Lower leg skin (tissue), 4 donors: ENCODE measurements at places on chromosomes 6 and 20.

DNA sequence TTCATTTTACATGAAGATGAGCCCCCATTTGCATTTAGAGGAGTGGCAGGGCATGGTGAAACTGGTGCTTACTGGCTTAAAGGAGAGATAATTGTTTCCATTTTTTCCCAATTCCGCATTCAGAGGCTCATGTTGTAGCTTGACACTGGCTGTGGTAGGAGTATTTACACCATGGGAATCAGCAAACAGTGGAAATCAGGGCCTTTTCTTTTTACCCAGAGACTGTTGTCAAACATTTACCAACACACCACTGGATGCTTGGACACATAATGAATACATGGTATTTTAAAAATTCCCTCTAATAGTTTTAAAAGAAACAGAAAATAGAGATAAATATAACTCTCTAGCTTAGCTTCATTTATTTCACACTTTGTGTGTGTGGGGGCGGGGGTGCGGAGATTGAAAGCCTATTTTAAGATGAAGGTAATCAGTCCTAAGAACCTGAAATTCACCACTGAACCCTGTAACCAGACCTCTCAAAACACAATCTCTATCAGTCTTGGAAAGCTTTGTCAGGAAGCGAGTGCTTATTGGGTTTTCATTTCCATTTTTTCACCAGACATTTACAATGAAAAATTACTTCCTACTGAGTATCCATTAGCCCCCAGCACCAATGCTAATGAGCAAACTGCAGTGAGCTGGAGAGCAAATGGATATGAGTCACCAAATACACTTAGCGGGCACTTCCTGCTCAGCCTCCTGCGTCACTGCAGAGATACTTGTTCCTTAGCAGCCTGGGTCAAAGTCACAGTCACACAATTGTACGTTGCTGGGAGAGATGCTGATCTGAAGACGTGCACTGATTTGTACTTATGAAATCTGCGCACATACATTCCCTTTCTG is 532.0 kb downstream of the BCKDHB start:
- no peak for DNase-seq

DNA sequence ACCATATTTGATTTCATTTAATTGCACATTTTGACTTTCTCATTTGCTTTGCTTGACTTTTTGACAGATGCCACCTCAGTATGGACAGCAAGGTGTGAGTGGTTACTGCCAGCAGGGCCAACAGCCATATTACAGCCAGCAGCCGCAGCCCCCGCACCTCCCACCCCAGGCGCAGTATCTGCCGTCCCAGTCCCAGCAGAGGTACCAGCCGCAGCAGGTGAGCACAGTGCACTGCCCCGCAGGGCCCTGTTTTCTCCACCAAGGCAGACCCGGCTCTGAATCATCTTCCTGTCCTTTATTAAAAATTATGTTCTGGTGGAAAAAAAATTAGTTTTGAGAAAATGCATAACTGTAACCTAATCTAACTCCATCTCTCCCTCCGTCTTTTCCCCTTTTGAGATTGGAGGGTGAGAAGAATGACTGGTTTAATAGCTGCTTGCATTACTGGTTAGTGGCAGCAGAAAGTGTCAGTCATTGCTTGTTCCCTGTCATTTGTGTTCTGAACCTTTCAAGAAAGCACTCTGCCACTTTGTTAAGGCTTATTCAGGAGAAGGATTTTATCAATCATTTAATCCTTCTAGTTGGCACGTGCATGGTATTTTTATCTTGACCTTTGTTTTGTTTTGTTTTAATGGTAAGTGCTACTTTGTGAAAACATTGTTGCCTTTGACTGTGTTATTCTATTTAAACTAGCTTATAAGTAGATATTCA is 124.3 kb downstream of the ARID1B start:
- DNase-seq: no peak

DNA sequence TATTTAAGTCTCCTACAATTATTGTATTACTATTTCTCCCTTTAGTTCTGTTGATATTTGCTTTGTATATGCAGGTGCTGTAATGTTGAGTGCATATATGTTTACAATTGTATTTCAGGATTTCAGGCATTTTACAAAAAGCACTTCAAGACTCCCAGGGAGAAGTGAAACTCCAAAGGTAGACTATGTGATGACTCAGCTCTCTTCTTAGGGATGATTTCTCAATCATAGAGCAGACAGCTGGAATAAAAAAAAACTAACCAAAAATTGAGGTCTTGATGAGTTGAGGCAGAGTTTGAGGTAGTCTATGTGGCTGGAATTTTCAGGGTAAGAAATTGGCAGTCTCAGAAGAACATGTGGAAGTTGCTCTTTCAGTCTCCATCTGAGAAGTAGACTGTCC is 786.1 kb downstream of the TFAP2A start:
- no peak for DNase-seq

DNA sequence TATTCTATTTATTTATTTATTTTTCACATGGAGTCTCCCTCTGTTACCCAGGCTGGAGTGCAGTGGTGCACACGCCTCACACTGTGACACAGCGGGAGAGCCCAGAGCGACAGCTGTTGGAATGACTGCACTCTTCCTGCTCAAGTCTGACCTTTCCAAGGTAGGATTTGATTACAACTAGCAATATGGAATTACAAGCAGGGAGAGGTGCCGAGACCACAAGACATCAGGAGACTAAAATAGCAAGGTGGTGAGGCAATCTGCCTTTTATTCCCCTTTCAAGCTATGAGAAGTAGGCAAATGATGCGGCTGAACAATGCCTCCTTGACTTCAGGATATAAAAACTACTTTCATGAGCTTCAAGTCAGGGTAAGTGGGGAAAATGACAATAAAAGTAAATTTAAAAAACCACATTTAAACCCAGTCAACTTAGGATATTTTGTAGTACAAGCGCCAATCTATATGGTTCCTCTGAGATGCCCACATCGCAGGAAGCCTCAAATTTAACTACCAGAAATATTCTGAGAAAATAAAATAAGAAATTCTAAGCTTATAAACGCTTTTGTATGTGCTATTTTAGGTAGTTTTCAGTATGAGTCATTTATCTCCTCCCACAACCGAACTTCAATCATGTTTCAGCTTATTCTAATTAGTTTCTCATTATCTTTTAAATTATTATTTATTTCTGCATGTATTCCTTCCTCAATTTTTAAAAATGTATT is 146.9 kb upstream of the SGK1 start:
- DNase-seq: no peak

- no peak for DNase-seq
These were observed 16.2 kb upstream of the EMILIN3 start for GRCh38 chr20:41382791-41383305.
